GM23248 (cell line): ENCODE measurements at places on chromosomes 11 and 22.

DNA sequence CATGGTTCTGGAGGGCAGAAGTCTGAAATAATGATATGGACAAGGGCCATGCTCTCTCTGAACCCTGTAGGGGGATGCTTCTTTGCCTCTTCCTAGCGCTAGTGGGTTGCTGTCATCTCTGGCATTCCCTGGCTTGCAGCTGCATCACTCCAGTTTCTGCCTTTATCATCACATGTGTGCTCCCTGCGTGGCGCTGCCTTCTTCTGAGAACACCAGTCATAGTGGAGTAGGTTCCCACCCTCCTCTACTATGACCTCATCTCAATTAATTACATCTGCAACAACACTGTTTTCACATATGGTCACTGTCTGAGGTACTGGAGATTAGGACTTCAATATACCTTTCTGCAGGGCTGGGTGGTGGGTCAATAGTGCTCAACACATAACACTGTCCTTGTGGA, 402.3 kb upstream of the NARS2 start:
- DNase-seq = no peak

GRCh38 chr11:95101935-95102334, 12.3 kb downstream of the ENDOD1 start:
- DNase-seq = no peak

GRCh38 chr11:3231851-3232744, at the start of gene MRGPRE:
MRGPRE (minus strand) TSS chr11:3232417; CDS start chr11:3228799, 3,618 bp downstream.
- DNase-seq = peak; percentile 58

DNA sequence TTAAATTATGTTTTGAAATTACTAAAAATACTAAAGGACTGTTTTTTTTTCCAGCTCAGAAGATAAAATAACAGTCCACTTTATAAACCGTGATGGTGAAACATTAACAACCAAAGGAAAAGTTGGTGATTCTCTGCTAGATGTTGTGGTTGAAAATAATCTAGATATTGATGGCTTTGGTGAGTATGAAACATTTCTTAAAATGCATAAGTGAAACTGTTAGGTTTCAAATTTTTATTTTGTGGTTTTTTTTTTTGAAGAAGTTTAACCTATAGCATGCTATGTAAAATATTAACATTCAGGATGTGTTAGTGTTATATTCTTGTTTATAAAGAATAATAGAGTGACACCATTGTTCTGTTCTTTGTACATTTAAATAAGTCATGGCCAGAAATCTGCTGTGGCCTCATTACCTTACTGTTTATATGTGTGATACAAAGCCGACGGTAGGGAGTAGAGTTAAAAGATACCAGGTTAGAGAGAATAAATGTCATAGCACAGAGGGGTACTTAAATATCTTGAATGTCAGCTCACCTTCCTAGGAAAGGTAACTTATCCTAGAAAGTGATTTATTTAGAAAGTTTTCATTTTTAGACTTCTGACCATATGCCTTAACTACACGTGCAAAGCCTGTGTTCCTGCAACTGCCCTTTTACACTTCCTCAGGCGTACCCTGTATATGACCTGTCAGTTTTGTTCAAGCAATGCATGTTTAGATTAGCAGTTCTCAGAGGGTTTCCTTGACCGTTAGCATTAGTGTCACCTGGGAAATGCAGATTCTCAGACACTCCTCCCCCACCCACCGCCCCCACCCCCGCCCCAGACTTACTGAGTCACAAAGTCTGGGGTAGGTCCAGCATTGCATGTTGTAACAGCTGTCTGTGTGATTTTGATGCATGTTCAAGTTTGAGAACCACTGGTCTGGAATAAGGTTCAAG, 6.3 kb downstream of the FDX1 start:
- DNase-seq = peak; percentile 40

GRCh38 chr11:22342211-22343031, 4.2 kb downstream of the SLC17A6 start:
- no peak for DNase-seq

GRCh38 chr11:10793470-10794255, 15.1 kb downstream of the EIF4G2 start:
- no peak for DNase-seq

DNA sequence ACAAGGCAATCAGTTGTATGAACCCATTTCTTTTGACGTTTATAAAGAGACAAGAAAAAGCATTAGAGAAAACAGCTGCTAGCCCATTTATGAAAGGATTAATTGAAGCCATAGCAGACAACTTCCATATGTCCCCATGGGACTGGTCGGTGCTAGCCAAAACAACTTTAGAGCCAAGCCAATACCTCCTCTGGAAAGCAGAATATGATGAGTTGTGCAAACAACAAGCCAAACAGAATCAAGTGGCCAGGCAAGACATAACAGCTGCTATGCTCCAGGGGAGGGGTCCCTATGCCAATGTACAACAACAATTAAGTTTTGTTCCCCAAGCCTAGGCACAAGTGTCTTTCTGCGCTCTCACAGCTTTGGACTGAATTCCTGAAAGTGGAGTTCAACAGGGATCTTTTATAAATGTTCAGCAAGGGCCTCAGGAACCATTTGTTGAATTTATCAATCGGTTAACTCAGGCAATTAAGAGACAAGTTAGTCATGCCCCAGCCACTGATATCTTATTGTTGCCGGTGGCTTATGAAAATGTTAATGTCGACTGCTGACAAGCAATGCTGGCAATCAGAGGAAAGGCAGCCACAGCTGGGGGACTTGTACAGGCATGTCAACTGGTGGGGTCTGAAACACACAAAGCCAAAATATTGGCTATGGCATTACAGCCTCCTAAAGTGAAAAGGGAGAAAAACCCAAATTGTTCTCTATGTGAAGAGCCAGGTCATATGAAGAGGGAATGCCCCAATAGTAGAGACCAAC, 1593.1 kb upstream of the TENM4 start:
- no peak for DNase-seq

- DNase-seq = no peak
These were observed 15.9 kb downstream of the BCR start for GRCh38 chr22:23196165-23196564.

DNA sequence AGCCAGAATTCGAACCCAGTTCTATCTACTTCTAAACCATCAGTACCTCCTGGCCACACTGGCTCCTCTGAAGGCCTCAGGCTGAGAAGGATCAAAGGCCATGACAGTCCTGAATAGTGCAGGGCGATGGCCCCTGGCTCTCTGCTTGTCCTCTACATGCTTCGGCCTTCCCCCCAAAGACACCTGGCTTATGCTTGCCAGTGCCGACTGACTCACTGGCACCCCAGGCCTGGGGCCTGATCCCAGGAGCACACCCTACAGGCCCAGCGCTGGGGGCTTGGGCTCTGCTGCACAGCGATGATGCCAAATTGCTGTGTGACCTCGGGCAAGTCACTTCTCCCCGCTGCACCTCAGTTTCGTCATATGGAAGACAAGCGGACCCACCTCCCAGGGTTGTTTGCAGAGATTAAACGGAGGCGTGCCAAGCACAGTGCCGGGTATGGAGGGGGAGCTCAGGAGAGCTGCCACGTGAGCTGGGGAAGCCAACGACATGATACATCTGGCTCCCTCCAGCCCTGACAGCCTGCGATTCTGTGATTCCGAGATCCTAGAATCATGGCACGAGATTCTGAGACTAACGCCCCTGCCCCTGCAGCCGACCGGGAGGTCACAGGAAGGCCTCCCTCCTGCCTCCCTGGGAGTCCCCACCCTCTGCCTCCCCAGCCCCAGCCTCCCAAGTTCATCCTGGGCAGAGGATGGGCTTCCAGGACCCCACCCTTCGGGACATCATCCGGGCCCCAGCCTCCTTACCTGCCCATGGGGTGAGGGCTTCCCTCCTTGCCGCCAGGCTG, 1.0 kb downstream of the SSTR3 start:
- no peak for DNase-seq

GRCh38 chr11:119509969-119510401, 87.0 kb upstream of the THY1 start:
- peak; percentile 98 for DNase-seq

DNA sequence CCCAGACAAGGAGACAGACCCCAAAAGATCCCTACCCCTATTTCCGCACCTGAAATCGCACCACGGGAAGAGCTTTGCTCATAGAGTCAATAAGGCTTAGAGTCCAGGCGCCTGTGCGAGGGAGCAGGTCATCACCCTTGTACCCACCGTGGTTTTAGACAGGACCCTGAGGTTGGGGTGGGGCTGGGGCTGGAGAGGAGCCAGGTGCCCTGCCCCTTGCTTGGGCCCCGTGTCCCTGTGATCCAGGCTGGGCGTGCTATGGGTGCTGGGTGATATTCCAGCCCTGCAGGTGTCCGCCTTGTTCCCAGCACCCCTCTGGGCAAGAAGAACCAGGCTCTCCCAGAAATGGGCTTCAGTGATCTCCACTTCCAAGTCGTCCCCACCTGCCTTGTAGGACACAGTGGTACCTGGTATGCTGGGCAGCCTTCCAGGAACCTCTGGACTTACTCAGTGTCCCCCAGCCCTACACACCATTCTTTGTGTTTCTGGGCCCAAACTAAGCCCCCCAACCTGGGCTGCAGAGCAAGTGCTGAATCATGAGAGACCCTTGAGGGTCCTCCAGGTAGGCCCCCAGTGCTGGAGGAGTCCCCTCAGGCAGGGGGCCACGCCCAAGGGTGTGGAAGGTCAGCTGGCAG, 4.5 kb downstream of the CD81 start:
- no peak for DNase-seq

- DNase-seq = no peak
These were observed 507.4 kb upstream of the RAG2 start for GRCh38 chr11:37105427-37105826.

DNA sequence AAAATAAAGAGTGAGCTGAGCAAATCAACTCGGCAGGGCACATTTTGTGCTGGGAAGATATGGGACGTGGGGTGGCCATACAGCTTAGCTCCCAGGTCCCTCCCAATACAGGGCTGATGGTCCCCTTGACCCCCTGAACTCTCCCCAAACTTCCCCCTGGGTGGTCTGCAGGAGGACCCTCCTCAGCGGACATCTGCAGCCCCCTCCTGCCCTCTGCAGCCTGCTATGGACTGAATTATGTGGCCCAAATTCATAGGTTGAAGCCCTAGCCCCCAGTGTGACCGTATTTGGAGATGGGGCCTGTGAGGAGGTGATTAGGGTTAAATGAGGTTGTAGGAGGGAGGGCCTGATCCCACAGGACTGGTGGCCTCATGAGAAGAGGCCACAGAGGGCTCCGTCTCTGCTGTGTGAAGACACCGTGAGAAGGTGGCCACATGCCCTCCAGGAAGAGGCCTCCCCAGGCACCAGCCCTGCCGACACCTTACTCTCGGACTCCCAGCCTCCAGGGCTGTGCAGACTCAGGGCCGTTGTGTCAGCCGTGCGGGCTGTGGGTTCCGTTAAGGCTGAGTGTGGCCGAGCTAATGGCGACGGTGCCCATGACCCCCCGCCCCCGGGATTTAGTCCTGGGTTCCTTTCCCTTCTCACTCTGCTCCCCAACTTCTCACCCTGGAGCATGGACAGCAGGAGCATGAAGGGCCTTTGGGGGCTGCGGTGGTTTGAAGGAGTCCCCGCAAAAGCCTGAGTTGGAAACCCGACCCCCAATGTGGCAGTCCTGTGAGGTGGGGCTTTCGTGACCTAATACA, 1042.8 kb downstream of the BRD1 start:
- no peak for DNase-seq
